ENCODE measurements at places on chromosomes 6 and 20.
A peak's percentile ranks its signal among the peaks of the same experiment; 100 is the strongest.

DNA sequence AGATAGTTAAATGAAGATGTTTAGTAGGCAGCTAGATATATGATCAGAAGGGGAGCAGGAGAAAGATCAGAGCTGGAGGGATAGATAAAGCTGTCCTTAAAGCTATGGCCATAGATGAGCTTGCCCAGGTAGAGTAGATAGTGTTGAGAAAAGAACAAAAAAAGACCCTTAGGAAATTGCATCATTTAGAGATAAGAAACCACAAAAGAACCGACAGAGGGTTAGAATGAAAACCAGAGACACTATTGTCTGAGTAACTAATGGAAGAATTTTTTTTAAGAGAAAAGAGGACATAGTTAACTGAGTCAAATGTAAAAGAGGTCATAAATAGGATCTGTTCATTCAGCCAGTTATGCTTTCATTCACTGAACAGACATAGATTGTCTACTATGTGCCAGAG lies 101.8 kb downstream of the TNFAIP3 start:
- peak; percentile 35 for DNase-seq

DNA sequence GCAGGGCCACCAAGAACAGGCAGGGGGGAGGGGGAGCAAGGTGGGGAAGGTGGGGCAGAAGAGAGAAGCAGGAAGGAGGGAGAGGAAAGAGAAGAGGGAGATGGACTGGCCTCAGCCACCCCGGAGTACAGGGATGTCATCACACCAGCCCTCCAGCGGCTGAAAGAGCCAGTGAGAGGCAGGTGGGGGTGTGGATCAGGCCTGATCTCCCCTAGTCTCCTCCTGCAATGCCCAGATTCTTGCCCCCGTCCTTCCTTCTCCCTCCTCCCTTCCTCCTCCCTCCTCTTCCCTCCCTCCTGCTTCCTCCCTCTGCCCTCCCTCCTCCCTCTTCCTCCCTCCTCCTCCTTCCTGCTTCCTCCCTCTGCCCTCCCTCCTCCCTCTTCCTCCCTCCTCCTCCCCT lies 61.5 kb downstream of the YTHDF1 start:
- no peak for DNase-seq

- no peak for DNase-seq
These were observed 91.7 kb downstream of the TBXT start for GRCh38 chr6:166075925-166076324.

- no peak for DNase-seq
These were observed 148.7 kb upstream of the CARMIL1 start for GRCh38 chr6:25130518-25130917.

GRCh38 chr6:14353281-14353680 lies 235.7 kb downstream of the CD83 start:
- no peak for DNase-seq

DNA sequence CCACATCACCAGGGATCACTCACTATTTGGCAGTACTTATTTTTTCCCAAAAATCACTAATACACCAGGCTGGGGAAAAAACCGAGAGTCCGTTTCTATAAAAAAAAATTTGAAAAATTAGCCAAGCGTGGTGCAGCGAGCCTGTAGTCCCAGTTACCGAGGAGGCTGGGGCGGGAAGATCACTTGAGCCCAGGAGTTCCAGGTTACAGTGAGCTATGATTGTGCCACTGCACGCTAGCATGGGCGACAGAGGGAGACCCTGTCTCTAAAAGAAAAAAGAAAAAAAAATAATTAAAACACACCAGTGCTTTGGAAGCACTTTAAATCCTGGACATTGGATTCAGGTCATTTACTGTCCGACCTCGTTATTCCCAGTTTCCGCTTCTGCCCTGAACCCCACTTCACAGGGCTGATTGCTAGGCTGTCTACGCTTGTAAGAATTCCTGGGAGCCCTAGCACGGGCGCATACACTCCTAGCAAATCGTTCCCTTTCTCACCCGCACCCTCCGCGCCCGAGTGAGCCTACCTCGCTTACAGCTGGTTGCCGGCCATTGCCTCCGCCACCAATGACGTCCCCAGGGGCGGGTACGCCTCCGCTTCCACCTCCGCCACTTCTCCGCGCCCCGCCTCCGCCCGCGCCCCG lies at the start of gene TPMT:
Gene TPMT, minus strand, starts transcription at position 571 of the 643 bp plus-strand sequence. CDS start 5,950 bp downstream, outside the sequence.
- DNase-seq = no peak

DNA sequence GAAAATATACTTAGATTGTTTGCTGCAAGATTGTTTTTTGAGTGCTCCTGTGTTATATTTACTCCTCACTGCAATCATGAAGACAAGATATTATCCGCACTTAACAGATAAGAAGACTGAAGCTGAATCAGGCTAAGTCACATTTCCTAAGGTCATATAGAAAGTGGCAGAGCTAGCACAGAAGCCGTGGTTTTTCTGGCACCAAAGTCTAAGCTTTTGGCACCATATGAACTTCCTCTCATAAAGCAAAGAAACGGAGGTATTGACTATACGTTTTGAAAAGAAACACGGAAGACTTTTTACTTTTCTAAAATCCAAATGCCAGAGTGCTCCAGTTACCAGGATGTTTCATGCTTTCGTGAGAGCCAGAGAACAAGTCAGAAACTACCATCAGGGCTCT lies 9.3 kb upstream of the DTD1 start:
- no peak for DNase-seq

DNA sequence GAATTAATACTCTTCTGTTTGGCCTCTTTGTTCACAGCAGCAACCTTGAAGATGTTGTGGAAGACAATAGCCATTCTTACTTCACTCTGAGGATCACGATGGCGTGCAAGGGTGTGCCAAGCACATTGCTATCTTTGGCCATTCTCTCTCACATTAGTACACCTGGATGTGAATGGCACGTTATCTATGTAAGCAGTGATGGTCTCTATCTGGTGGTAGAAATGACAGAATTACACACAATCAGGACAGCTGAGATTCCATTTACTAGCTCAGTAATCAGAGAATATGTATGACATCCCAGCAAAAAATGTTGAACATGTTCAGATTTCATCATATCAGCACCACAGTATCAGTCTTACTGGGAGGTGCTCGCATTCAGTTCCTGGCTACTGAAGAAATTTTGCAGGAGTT lies 116.2 kb downstream of the LCA5 start:
- DNase-seq = no peak

DNA sequence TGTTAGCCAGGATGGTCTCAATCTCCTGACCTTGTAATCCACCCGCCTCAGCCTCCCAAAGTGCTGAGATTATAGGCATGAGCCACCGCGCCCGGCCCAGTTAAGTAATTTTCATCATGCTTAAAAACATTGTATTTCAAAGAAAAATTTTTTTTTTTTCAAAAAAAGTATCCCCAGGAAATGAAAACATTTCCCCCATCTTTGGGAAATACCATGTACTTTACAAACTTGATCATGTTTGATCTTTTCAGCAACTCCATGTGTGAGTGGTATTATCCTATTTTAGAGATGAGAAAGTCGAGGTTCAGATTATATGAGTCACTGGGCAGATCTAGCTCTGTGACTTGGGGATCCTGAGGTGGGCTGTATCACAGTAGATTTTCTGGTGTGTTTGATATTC lies 11.8 kb downstream of the CHMP4B start:
- DNase-seq = no peak

- DNase-seq = no peak
These were observed 364.9 kb downstream of the GRIK2 start for GRCh38 chr6:101758368-101758767.

DNA sequence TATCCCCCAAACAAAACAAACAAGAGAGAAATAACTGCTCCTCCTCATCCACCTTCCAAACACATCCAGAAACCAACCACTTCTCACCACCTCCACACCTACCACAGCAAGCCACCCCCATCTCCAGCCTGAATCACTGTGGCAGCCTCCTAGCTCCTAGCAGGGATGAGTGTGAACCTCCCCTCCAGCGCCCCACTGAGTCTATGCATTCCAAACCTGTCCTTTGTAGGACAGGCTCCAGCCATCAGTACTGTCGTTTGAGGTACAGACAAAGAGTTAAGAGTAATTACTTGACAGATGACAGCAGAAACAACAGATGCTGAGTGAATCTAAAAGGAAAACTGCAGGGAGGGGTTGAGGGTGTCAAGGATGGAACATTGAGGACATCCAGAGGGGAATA lies 2.4 kb downstream of the METTL24 start:
- DNase-seq = no peak

DNA sequence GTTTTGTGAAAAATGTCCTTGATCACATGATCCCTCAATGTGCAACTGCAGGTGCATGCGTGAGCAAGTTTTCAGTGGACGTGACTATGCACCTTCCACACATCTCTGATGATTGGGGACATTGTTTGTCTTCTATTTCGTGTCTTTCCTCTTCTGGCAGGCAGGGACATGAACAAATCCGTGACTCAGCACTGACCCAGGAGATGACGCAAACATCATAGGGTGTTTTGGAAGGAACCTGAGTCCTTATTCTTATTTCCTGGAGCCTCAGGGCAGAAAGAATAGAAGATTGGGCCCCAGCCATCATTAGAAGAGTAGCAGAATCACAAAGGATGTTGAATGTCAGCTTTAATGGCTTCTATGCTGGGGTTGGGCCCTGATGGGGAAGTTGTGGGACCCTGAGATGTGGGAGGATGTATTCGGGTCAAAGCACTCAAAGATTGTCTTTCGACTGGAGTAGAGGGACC lies 11.9 kb upstream of the SIRPD start:
- peak; percentile 50 for DNase-seq

Data from COLO829 (cell line).